Omental fat pad (tissue), 4 donors: ENCODE measurements at places on chromosomes 3 and 15. TPM values are rescaled to one million over a fixed set of nuclear protein-coding genes. Genes with fewer than 3 reads are reported as not detected.
A peak's percentile ranks its signal among the peaks of the same experiment; 100 is the strongest.

DNA sequence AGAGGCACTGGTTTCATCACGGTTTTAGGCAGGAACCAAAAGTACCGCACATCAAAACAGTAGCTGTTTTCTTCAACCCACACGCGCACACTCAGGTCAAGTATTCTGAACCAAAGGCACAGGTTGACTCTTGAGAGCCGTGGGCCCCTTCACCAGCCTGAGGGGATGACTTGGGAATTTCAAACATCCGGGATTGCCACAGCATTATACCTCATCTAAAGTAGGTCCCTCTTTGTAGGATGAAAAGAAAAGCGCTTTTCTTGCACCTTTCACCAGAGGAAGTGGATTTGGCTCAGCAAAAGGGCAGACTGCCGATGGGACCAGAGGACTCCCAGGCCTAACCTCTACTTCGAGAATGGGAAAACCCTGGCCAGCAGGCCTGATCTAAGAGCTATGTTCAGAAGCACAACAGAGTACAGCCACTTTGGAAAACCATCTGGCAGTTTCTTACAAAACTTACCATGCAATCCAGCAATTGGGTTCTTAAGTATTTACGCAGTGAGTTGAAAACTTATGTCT lies 88.2 kb upstream of the PROK2 start:
- DNase-seq: no peak

The C3orf20 gene
- 0.28 TPM for total RNA-seq

GRCh38 chr3:4421121-4421520 lies 45.9 kb downstream of the SUMF1 start:
- DNase-seq: no peak

- no peak for DNase-seq
Observed at GRCh38 chr15:62549345-62549970, 384.4 kb upstream of the C2CD4B start.

DNA sequence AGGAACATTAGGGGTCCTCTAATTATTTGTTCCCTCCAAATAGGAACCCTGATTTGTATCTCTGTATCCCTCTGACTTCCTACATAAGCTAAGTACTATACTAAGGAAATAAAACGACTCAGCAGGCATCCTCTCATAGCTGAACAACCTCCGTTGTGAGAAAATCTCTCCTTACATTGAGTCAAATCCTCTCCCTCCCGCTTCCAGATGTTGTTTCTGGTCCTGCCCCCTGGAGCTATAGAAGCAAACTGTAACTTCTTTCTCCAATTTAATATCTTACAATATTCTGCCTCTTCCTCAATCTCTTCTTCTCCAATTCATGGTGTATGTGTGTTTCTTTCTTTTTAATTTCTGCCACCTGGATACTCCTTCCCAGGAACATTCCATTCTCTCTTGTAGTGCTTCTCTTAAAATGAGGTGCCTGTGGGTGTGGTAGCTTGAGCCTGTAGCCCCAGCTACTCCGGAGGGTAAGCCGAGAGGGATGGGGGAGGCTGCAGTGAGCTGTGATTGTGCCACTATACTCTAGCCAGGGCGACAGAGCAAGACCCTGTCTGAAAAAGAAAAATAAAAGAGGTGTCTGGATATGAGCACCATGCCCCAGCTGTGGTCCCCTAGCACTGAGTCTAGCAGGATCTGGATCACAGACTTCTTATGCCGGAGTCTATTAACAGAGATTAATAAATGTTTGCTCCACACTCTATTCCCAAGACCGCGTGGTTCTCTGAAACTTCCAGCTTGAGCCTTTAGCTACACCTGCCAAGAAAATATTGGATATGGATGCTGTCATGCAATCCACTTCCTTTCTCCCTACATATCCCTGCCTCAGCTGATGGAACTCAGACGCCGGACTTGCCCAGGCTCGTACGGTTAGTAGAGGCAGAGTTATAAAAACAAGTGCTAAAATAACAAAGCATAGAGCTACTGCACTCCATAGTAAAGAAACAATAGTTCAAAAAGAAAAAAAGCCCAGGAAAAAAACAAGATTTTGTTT lies 42.9 kb upstream of the NEO1 start:
- DNase-seq: no peak

DNA sequence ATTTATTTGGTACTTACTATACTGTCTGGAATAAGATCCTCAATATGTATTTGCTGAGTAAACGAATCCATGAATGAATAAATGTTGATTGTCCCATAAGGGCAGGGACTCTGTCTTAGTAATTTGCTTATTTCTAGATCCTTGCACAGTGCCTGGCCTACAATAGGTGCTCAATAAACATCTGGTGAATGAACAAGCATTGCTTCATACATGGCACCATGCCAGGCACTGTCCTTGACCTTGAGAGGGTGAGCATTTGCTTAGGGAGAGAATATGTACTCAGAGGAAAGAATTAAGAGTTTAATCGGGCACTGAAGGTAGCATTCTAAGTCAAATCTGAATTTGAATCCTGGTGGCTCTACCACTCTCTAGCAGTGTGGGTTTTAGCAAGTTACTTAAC lies 282.1 kb downstream of the THSD4 start:
- DNase-seq: no peak

DNA sequence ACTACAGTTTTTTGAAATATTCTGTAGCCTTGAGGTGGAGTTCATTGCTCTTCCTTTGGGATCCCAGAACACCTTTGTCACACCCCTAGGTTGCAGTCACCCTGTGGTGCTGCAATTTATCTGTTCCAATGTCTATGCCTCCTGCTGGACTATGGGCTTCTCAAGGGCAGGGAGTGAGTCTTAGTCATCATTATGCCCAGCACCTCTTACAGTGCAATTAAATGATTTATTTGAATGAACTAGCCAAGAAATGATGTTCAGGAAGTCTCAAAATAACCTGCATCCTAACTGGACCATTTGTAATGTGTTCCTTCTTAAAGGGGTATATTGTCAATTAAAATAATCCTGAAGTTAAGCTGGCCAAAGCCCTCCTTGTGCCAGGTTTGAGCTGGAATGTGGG lies 28.5 kb downstream of the SHC4 start:
- no peak for DNase-seq

DNA sequence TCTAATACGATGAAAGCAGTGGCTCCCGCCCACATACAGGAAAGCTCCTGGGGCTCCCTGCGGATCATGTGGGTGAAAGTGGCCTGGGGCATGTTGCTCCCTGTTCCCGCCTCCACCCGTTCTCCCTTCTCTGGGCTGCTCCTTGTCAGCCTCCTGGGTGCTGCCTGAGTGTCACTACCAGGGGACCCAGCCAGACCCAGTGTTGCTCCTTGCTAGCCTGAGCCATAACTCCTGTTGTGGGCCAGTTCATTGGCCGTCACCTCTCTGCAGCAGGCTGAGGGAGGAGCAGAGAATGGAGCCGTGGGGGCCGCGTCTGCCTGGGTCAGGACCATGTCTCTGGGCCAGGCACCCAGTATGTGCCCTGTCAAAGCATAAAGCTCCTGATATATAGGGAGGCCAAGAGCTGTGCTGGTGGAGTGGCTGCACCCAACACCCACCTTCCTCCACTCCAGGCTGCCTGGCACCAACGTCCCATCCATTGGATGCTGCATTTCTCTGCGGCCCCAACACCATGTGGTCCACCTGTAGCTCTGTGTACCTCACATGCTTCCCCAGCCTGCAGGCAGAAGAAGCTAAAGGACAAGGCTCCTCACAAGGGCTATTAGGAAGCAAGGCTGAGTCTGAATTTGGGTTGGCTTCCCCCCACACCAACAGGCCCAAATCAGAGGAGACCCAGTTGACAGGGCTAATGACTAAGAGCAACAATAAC lies 40.5 kb downstream of the KLF13 start:
- no peak for DNase-seq

DNA sequence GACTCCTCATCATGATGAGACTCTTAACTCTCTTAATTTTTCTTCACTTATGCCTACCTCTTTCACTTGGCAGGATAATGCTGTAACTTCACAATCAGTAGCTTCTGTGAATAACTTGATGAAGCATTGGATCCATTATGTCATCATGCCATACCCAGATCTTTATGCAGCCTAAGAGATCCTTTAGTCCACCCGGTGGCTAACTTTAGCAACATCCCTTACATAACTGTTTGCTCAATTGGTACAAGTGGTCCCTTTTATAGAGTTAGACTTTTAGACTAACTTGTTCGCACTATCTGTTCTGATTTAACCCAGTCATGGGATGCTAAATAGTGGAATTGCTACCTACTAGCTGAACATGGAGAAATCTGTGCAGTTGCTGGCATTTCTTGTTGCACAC lies 184.5 kb downstream of the USP13 start:
- DNase-seq: no peak

- peak; percentile 36 for DNase-seq
Observed at GRCh38 chr3:156675830-156676767, 1.7 kb downstream of the TIPARP start.

The EPB42 gene
- 1.4 TPM for total RNA-seq

The MOBP gene
- not detected for total RNA-seq

The MKRN3 gene
- not detected for total RNA-seq

DNA sequence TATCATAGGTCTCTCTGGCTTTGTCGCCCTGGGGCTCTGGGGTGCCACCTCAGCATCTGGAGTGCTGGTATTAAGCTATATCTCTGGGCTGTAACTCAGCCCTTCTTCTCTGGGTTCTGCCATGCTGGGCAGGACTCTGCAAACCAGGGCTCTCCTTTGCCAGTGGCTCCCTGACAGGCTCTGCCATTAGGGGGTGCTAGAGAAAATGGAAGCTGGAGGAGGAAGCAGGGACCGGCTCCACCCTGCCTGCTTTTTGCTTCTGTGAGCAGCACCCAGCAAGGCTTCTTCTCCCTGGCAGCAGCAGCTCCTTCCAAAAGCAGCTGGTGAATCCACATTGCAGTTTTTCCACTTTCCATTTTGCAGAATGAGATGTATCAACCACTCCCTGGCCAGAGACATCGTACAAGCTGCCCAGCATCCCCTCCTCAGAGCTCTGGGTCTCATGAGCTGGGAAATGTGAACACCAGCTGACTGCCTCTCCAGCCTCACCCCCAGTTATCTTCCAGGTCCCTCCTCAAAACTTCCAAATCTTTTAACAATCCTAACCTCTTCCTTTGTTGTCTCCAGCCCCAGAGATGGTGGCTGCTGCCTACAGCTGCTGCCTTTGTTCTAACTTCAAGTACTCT lies 165.0 kb downstream of the ABHD5 start:
- no peak for DNase-seq

- DNase-seq: peak; percentile 82
Observed at GRCh38 chr3:40584625-40585189, 59.9 kb downstream of the ZNF621 start.

DNA sequence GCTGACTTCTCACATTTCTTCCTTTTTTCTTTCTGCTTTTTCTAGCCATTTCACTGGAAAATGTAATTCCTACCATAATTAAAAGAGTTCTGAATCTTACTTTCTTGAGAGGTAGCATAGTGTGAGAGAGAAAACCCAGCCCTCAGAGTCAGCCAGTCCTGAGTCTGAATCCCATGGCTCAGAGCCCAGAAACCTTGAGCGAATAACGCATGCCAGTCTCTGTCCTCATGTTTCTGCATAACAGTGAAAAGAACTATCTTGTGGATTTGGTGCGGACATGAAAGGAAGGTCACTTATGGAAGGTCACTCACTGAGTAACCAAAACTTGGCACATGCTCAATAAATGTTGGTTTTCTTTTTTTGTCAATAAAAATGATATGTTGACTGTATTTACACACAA lies 29.3 kb upstream of the SLCO3A1 start:
- no peak for DNase-seq

DNA sequence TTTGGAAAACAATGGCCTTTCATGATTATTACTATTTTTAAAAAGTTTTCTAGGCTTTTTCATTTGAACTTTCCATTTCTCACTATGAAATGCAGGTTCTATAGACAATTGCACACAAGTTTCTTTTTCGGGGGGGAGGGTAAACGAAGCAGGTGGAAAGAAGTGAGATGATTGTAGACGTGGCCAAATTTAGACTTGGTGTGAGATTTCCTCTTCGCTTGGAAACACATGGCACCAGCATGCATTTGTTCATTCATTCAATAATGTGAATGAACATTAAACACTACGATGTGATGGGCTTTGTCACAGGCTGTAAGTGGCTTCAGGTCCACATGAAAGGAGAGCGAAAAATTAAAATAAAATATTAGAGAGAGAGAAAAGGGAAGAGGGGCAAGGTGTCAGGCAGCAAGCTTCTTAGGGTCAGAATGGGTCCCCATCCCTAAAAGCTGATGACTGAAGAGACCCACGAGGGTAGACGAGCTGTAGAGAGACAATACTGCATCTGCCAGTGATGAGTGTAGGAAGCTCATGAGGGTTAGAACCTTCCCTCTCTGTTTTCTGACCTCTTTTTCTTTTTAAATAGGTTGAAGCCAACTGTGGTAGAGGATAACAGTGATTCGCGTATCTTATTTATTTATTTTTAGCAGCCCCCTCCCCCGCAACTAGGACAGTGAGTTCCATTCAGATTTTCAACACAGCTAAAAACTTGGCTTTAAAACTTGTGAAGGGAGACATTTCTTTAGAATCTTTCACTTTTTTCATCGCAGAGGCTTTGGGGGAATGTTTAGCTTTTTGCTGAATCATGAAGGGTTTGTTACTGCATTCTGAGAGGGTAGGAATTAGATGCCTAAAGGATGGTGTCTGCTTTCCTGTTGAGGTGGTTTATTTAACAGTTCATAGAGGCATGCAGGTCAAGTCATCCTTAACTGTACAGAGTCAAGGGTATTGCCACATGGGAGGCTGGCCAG lies 36.2 kb downstream of the GAP43 start:
- no peak for DNase-seq

DNA sequence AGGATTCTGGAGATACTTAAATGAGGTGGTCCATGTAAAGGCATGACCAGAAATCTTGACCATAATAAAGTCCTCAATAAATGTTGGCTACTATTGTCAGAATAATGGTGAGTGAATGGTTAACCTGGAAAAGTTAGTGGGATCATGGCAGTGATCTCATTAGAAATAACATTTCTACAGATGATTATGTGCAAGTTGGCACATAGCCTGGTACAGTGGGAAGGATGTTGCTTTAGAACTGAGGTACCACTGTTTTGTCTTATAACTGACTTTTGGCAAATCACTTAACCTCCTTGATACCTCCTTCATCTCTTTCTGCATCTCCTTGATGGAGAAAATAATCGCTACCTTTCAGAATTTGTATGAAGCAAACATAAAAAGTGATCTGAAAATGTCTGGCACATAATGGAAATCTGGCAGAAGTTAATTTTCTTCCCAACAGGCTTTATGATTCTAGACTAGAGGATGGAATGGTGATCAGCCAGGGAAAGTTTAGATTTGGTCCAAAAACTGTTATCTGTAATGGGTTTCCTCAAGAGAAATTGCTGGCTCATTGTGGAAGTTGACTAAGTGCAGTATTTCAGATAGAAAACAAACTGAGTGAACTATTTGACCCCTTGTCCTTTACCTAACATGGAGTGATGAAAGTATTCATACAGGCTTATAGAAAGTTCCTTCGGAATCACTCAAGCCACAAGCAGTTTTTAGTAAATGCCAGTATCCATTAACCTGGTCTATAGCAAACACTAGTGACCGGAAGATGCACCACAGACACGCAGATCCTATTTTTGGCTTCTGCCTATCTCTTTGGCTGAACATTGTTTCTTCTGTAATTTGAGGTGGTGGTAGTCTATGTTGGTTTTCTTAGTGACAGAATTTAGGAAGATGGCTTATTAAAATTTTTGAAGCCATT lies 449.6 kb upstream of the TGFBR2 start:
- no peak for DNase-seq

The TRPM1 gene
- total RNA-seq: 1.8 TPM
